ENCODE measurements at places on chromosomes 2 and 18. TPM values are rescaled to one million over a fixed set of nuclear protein-coding genes. Genes with fewer than 3 reads are reported as not detected.

DNA sequence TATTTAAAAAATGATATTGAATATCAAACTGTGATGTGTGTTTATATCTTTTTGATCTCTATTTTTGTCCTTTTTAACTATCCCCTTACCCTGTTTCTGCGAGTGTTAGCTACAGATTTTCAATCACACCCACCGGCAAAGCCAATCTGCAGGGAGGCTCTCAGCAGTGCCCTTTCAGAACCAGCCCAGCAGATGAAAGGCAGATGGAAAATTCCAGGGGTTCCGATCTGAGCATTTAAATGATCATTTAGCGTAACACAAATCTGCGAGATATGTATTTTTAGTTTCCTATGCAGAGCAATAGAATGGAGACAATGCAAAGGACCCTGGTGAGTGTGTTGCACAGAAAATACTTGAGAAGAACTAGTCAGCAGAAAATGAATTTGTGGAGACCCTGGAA lies 2170.5 kb upstream of the PIK3C3 start:
- no peak for DNase-seq

The SLC9A4 gene
- 0.17 TPM for total RNA-seq

DNA sequence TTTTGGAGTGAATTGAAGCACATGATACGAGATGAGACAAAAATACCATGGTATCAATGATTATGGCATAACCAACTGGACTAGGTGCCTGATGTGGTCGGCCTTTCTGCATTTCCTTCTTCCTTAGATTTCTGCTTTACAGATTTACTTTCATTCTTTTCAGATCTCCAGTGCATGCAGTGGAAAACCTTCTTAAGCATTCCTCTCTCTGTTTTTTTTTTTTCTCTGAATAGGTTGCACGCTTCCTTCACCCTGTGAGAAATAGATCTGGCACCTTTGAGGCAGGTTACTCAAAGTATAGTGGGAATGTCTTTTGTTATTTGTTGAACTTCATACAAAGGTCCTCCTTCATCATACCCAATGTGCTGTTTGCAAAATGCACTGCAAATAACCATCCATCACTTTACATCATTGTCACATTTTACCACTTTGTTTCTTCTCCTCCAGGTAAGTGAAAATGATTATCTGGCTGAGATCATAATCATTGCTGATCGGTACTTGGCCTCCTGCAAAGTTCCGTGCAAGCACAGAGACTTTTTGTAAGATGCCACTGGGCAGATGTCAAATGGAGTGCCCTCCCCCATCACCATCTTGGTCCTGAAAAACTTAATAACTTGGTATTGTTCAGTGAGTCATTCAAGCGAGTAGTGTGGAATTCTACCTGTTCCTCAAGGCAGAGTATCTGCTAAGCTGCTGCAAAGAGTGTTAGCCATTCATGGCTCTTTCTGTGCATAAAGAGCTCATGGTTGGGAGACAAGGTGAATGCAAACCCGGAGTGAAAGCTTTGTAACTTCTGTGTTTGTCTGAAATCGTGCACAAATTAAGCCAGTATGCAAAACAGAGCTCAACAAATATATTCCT lies 30.0 kb upstream of the KLHL14 start:
- DNase-seq = no peak

GRCh38 chr2:39264733-39265132 lies 21.0 kb upstream of the CDKL4 start:
- DNase-seq = no peak

The PDCD1 gene
- 0.29 TPM for total RNA-seq

- no peak for DNase-seq
Observed at GRCh38 chr2:168480356-168480755, 24.3 kb downstream of the CERS6 start.

DNA sequence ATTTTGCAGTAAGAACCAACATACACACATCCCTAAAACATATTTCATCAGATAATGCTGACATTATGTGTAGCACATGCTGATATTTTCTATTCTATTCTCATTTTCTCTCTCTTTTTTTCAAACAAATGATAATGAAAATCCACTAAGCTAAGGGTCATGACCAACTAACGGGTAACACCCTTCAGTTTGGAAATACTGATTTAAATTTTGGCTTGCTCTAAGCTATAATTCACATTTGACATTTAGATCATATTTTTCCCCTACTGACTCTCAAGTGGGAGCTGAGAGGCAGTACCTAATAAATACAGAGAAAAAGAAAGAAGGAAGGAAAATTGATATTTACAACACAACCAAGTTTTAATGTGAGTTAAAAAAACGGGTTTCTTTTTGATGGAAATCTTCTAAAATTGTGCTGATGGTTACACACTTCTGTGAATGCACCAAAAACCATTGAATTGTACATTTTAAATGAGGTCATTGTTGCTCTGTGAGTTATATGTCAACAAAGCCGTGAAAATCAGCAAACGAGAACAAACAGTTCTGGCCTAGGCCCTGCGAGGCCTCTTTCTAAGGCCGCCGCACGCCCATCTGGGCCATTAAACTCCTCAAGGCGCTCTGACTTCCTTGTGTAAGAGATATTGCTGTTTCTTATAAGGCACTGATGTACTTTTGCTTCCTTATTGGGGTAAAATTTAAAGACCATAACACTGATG lies 124.2 kb downstream of the GALR1 start:
- no peak for DNase-seq

GRCh38 chr2:55073000-55073983 lies 23.0 kb upstream of the RTN4 start:
- no peak for DNase-seq

DNA sequence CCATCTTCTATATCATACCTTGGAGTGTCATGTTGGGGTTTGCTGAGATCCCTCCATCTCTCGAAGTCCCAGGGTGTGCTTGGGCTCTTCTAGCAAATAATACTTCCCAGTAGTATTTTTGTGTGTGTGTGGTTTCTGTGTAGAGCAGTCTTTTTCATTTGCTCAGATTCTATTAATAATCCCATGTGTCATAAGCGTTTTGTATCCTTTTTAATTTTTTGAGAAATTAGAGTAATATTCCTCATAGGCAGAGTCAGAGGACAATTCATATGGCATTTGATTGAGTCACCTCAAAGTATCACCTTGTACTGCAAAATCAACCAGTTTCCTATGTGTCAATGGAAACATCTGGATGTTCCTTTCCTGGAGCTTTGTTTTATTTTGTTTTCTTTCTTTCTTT lies 37.4 kb upstream of the PPP1R1C start:
- no peak for DNase-seq

GRCh38 chr2:235494716-235495372 lies 1.0 kb downstream of the AGAP1 start:
- peak; percentile 61 for DNase-seq

The TMEM17 gene
- total RNA-seq = 6.5 TPM

The SERPINB10 gene
- total RNA-seq = not detected

DNA sequence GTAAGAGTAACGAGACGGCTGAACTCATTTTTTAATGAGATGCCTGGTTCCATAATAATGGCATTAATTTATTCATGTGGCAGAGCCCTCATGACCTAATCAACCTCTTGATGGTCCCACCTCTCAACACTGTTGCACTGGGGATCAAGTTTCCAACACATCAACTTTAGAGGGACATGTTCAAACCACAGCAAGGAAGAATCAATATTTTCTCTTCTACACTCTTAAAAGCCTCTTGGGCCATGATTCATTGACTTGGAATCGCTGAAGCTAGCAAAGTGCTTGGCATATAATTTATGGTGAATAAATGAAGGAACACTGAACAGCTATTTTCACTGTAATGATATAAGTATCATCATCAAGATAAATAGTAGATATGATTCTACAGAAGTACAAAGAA lies 333.0 kb downstream of the TNS1 start:
- DNase-seq = no peak

GRCh38 chr18:32308493-32309120 lies 118.8 kb downstream of the MEP1B start:
- peak; percentile 32 for DNase-seq

The LYPD6B gene
- not detected for total RNA-seq

The UXS1 gene
- 145 TPM for total RNA-seq

The RAD51AP2 gene
- not detected for total RNA-seq

The L3MBTL4 gene
- 7.8 TPM for total RNA-seq

DNA sequence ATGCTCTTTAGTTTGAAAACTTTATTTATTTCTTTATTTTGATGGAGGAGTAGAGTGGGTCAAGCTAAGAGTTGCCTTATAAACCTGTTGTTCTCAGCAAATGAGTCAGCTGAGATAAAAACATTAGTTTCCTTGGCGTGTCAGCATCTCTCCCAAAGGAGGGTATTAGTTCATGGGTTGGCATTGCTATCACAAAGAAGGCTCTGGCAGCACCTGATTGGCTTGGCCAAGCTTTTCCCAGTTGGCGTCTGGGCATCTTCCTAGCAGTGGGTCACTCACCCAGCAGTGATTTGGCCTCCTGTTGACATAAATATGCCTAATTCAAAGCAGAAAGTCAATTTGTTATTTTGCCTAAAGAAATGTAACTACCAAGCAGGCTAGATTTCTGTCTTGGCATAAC lies 200.7 kb upstream of the TNP1 start:
- DNase-seq = no peak

GRCh38 chr2:98854682-98855081 lies 81.3 kb downstream of the CRACDL start:
- no peak for DNase-seq

DNA sequence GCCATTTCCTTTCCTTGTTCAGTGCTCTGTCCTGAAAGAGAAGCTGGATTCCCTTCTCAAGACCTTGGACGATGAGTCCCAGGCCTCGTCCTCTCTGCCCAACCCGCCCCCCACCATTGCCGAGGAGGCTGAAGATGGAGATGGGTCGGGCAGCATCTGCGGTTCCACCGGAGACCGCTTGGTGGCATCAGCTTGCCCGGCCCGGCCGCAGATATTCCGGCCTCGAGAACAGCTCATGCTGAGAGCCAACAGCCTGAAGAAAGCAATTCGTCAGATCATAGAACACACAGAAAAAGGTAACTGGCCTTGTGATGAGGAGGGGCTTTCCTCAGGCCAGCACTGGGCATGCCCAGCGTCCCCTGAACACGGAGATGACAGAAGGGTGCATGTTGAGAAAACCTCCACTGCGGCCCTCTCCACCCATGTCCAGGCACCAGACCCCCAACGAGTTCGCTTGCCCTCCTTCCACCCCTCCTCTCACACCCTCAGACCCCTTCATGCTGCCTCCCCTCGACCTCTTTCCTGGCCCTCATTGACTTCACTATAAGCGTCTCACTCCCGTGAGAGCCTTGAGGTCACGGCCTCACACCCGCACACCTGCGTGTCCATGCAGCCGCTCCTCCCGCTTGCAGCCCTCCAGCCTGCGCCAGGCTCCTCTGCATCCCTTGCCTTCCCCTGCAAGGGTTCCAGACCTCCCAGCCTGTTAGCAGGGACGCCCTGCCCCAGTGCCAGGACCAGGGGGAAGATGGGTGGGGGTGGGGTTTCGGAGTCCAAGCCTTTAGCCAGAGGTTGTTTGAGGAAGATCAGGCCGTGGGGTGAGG lies 95.0 kb downstream of the DGKD start:
- DNase-seq = peak; percentile 73

The APOB gene
- total RNA-seq = under 0.01 TPM

- no peak for DNase-seq
Observed at GRCh38 chr2:120279708-120280107, 27.1 kb downstream of the RALB start.

- DNase-seq = peak; percentile 26
Observed at GRCh38 chr2:38178119-38178518, 102.2 kb upstream of the CYP1B1 start.

DNA sequence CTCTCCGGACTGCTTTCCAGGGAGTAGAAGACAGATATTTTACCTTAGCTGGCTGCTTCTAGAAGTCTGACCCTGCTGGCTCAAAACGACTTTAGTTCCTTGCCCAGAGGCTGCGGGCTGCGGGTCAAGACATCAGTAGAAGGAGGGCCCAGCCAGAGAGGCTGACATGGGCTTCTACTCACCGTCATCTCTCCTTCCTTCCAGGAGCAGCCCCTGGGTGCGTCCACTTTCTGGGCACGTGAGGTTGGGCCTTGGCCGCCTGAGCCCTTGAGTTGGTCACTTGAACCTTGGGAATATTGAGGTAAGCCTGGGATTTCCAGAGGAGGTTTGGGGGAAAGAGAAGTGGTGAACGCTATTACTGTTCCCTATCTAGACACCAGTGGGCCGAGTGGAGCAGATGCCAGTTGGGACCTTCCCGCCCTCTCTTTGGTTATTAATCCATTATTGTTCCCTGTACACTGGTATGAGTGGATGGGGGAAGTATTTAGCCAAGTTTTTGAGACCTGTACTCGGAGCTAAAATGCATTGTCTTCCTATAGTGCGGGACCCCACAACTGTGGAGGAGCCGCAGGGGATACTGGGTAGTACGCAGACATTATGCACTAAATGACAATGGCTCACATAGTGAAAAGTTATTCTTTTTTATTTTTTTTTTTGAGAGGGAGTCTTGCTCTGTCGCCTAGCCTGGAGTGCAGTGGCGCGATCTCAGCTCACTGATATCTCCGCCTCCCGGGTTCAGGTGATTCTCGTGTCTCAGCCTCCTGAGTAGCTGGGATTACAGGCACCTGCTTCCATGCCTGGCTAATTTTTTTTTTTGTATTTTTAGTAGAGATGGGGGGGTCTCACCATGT lies 26.3 kb upstream of the CASP8 start:
- no peak for DNase-seq

DNA sequence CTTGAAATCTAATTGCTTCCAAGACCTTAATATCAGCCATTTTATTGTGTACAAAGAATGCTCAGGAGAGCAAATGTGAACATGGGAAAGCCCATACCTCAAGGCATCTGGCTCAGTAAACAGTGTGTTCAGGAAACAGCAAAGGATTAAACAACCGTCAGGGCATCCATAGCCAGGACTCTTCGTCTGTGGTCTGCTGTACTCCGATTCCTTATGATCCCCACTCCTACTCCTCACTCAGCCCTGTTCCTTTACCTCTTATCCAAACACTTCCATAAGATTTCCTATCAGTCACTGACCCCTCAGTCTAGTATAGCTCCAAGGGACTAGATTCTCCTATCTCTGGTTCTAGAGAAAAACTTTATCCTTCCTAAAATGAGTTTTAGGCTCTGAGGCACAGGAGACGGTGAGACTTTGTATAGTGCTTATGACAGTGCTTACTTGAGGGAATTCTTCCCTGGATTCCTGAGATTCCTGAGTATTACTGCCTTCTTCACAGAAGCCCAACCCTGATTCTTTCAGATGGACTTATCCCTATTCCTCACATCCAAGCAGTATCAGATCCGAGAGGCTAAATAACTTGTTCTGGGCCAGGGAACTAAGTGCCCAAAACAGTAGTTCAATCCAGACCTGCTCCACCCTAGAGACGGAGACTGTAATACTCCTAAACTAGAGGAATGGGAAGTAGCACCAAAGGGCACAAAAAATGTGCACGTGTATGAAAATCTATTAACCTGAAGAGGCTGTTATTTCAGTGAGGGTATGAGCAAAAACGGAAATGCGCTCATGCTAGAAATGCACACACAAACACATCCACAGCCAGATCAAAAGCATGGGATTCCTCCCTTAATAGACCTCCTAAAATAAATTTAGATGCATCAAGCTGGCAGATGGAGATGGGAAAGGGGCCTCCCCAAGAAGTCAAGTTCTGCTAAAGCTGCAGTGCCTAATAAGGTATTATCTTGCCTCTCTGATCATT lies 42.1 kb upstream of the SIGLEC15 start:
- DNase-seq = no peak

The C18orf32 gene
- 74.1 TPM for total RNA-seq

The ITPRIPL1 gene
- not detected for total RNA-seq

The GPAT2 gene
- total RNA-seq = 1.1 TPM

- no peak for DNase-seq
Observed at GRCh38 chr2:3107567-3107966, 270.1 kb downstream of the EIPR1 start.

- DNase-seq = no peak
Observed at GRCh38 chr18:37402735-37403099, 162.9 kb downstream of the CELF4 start.
